ENCODE measurements at places on chromosomes 4 and X.

DNA sequence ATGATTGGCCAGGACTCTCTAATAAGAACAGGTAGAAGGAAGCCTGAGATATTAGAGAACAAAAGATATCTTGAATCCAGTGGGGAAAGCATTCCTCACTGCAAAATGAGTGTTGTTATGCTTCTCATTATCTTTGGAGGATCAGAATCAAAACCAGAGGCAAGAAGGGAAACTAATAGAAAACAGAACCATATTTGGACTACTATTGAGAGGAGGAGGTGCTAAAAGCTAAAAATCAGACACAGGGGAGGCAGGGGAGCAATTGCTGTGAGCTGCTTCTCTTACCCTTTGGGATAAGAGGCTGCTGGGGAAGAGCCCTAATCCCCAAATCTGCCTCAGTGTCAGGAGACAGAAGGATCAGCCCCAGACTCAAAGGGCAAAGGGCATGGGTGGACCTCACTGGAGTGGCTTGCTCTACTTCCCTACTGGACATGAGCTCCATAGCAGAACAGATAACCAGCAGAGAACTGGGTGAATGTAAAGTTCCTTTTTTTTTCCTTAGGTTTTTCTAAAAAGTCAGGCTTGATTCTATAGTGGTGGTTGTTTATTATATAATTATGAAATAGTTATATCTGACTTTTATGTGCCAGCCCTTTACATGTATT, 60.1 kb downstream of the SEPTIN11 start:
- no peak for DNase-seq

- no peak for DNase-seq
Measured at GRCh38 chr4:15353207-15353606, 74.6 kb upstream of the C1QTNF7 start.

DNA sequence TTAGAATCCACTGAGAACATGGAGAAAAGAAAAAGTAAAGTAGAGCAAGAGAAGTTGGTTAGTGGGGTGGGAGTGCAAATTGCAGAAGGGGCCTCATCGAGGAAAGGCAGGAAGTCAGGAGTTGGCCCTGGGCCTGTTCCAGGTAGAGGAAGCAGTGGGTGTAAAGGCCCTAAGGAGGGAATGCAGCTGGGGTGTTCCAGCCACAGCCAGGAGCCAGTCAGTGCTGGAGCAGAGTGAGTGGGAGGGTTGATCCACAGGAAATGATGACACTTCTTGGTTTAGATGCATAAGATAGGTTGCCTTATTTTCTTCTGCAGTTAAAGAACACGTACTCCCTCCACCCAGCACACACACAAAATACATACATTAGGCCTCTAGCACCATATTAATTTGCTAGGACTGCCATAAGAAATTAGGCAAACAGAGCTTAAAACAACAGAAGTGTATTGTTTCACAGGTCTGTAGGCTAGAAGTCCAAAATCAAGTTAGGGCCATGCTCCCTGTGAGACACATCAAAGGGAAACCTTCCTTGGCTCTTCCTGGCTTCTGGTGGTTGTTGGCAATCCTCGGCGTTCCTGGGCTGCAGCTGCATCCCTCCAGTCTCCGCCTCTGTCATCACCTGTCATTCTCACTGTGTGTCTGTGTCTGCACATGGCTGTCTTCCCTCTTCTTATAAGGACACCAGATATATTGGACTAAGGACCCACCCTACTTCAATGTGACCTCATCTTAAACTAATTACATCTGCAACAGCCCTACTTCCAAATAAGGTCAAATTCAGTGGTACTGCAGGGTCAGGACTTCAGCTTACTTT, 205.9 kb downstream of the AASDH start:
- DNase-seq: no peak

DNA sequence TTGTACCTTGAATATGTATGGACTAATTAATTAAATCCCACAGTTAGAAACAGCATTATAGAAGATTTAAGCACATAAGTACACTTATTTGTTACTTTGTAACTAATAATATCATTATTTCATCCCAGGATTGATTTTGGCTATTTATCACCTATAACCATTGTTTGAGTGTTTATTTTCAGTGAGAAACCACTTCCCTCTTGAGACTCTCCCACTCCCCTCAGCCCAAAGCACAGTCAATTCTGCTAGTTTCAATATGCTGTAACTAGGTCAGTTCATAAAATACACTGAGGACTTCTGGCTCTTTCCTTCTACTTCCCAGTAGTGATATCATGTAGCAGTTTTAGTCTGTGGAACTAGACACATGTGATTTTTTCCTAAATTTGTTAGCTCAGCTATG, 16.3 kb downstream of the OFD1 start:
- DNase-seq: no peak

GRCh38 chr4:57154191-57154590, 44.0 kb upstream of the IGFBP7 start:
- DNase-seq: no peak

DNA sequence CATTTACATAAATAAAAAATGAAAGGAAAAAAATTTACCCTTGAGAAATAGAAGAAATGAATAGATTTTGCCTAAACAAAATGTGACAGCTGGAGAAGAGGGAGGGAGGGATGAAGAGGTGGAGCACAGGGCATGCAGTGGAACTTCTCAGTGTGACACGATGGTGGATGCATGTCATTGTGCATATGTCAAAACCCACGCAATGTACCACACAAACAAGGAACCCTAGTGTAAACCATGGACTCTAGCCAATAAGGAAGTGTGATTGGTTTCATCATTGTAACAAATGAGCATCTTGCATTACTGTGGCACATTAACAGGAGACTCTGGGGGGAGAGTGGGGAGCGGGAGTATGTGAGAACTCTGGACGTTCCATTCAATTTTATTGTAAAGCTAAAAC, 58.6 kb downstream of the GATB start:
- DNase-seq: no peak

GRCh38 chr4:174764105-174764729, 64.8 kb downstream of the GLRA3 start:
- no peak for DNase-seq

DNA sequence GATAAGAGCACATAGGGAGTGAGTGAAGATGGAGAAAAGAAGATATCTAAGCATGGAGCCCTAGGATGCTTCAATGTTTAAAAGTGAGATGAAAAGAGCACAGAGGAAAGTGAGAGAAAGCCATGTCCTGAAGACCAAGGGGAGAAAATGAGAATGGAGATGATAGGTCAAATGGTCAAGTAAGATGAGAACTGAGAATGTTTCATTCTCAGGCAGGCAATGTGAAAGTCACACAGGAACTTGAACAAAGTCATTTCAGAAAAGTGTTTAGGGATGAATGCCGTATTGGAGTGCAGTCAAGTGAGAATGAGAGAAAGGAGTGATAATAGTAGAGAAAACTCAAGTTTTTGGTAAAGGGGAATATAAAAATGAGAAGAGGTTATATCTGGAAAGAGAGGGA, 148.7 kb upstream of the PTCHD1 start:
- DNase-seq: no peak

GRCh38 chr4:133377286-133377685, 228.2 kb downstream of the PCDH10 start:
- no peak for DNase-seq

- DNase-seq: no peak
Measured at GRCh38 chr4:100960232-100960631, 387.1 kb downstream of the PPP3CA start.

DNA sequence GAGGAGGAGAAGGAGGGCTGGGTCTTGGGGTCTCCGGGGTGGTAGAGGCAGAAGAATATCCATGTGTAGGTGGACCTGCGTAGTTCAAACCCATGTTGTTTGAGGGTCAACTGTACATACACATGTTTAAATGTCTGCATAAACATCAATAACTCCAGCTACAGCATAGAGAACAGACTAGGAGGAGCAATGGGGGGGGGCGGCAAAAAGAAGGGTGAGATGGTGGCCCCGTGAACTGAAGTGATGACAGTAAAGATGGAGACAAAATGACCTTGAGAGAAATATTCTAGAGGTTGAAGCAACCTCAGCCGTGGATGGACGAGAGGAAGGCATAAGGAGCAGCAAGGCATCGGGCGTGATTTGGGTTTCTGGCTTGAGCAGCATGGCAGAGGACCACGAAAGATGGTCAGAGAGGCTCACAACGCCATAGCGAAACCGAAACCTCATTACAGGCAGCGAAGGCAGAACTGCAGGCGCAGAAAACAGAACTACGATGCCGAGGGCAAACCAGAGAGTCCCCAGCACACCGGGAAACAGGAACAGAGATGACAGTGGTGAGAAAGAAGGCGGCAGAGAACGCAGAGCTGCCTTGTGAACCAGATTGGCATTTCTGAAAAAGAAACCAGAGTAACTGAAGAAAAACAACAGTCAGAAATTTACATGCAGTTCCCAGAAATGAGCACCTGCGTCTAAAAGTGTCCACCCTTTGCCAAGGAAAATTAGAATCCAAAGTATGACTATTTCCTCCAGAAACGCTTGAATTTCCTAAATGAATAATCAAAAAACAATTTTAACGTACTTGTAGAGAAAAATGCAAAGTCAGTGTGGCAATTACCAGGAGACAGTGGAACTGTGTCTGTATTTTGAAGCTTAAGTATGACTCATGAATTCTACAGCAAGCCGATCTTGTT, 50.3 kb upstream of the ENPP6 start:
- peak; percentile 71 for DNase-seq

DNA sequence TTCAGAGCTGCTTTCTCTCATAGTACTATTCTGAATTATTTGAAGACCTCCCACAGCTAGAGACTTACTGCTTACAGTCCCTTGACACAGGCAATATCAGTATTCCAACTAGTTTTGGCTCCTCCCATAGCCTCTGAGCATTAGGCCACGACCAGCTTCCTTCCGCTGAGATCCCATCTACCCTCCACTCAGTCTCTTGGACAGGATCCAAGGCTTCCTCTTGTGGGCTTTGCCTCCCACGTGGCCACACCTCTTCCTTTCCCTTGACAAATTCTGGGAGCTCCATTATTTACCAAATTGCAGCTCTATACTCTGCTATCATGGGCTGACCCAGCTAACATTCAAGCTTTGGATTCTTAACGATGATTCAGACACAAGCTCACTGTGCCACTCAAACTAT, 470.4 kb upstream of the GALNT7 start:
- DNase-seq: no peak

- DNase-seq: peak; percentile 34
Measured at GRCh38 chr4:48017108-48017571, 568 bp downstream of the NIPAL1 start.

DNA sequence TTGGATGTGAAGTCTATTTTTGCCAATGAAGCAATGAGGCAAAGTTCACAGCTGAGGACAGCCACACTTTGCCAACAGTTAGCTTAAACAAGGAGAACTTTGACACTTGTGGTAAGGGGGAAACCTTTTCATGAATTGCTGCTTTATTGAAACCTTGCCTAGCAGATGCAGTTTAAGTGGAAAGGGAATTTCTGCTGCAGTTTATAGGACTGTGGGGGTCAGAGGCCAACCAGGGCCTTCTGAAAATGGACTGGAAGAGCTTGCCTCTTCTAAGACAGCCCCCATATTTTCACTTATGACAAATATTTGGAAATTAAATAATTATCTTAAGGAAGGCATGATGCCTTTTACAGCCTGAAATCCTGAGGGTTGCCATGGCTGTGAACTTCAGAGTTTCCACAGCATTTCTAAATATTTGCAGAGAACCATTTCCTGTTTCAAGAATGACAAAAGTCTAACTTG, 550.3 kb downstream of the RAB28 start:
- DNase-seq: no peak

DNA sequence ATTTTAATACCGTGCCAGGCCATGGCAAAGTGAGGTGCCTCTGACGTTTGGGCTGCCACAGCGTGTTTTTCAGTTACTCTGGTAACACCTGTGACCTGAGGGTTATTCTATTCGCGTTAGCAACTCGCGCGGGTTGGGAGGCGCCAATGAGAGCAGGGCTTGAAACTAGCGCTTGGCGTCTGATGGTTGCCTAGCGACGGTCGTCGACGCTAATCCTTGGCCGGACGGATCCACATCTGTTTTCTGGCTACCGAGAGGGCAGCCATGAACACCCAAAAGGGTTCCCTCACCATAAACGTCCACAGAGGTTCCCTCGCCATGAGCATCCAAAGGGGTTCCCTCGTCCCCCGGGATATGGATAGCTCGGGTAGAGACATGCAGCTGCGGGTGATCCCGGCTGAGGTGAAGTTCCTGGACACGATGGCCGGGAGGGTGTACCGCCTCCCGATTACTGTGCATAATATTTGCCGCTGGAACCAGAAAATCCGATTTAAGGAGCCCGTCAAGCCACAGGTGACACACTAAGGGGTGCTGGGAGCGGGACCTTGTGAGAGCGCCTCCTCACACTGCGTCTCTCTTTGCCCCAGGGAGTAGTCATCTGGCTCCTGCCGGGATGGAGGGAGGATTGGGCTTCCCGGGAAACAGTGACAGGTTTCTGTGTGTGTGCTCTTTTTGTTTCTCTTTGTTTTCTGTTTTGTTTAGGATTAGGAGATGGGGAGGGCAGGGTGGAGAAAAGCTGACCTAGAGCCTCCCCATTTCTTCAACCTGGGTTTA, at the start of gene CFAP47:
Gene CFAP47 (plus strand): TSS at position 199 of the 774 bp plus-strand sequence. CDS start 66 bp downstream, at position 265.
- DNase-seq: no peak

All from CD4-positive, alpha-beta T cell treated with Interleukin-17A for 4 hours (primary cell).